GM23248 (cell line): ENCODE measurements at places on chromosomes 5 and 9. TPM values are rescaled to one million over a fixed set of nuclear protein-coding genes. Genes with fewer than 3 reads are reported as not detected.

OBP2B gene
- total RNA-seq, result not detected in 2 replicates

GRCh38 chr5:139611703-139612584 is 36.2 kb upstream of the CXXC5 start:
- peak; percentile 29 for DNase-seq
- H3K4me1 ChIP-seq, result no peaks in the 10 kb centered on the region
- H3K36me3 ChIP-seq, result peaks cover 17% of the 10 kb centered on the region
- no peak overlapping the region for H3K4me3 ChIP-seq
- H3K27me3 ChIP-seq, result no peaks in the 10 kb centered on the region

NFIL3 gene
- total RNA-seq, result 10.6 and 11.3 TPM in 2 replicates

IL11RA gene
- 50.7 and 52.3 TPM in 2 replicates for total RNA-seq

FOXD4L4 gene
- total RNA-seq, result not detected in 2 replicates

- no peak for DNase-seq
- H3K27ac ChIP-seq, result no peak overlapping the region
- no peaks in the 10 kb centered on the region for H3K36me3 ChIP-seq
- no peaks in the 10 kb centered on the region for H3K4me1 ChIP-seq
These were observed 163.4 kb upstream of the CD180 start for GRCh38 chr5:67360047-67360446.

S1PR3 gene
- 15.8 and 16.9 TPM in 2 replicates for total RNA-seq

DNA sequence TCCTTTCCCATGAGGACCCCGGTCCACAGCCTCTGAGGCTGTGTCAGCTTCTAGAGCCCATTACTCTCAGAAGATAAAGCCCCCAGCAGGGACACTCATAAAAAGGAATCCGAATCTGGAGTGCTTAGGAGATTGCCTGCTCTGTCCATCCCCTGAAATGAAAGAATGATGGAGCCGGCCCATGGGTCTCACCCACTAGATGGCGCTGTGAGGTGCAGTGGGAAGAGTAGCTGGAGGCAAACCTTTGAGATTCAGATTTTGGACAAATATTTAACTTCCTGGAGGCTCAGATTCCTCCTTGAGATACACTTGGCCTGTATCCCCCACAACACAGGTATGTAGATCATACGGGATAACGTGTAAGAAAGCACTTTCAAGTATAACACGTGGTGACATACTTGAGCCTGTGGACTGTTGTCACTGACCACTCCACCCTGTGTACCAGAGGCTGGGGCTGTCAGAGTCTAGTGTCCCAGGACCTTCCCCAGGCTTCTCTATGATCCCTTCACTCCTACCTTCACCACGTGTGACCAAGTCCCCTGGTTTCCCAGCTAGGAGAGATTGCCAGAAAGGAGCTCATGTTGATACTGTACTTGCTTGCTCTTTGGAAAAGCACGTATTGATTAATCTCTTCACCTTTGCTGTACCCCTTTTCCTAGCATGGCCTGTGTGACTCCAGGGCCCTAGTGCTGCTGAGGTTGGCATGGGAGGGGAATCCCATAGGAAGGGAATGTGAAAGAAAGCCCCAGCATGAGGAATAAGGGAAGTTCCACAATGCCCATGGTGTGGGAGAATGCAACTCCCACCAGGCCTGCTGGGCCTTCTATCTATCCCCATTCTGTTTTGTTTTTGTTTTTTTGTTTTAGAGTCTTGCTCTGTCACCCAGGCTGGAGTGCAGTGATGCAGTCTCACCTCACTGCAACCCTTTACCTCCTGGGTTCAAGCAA is 32.1 kb downstream of the TRMO start:
- H3K4me1 ChIP-seq, result no peaks in the 10 kb centered on the region
- no peaks in the 10 kb centered on the region for H3K27me3 ChIP-seq
- no peak overlapping the region for H3K27ac ChIP-seq
- H3K4me3 ChIP-seq, result no peak overlapping the region

DNA sequence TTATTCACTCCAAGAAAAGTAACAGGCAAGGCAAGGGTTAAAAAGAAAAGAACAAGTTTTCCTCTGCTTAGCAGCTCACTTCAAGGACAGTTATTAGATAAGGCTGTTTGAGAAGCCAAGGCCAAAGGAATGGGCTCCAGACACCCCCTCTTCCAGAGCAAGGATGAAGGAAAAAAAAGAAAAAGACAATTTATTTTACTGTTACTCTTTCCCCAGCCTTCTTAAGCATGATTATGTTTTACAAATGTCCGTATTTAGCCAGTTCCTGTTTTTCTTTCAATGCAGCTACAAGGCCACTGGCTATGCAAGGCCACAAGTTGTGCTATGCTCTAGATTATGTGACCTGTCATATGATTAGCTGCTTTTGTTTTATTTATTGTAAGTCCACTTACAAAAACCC is 106.5 kb upstream of the SIMC1 start:
- H3K4me1 ChIP-seq, result no peaks in the 10 kb centered on the region
- no peak overlapping the region for H3K4me3 ChIP-seq
- no peak for DNase-seq
- H3K36me3 ChIP-seq, result no peaks in the 10 kb centered on the region
- peaks cover 34% of the 10 kb centered on the region for H3K27me3 ChIP-seq

DNA sequence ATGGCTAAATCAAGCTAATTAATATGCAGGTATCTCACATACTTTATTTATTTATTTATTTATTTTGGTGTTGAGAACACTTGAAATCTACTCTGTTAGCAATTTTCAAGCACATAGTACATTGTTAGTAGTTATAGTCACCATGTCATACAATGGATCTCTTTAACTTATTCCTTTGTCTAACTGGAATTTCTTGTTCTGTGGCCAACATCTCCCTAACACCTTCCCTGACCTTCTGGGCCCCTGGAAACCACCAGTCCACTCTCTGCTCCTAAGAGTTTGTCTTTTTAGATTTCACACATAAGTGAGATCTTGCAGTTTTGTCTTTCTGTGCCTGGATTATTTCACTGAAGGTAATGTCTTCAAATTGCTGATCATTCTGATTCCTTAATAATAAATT is 229.1 kb downstream of the SEMA5A start:
- DNase-seq, result no peak
- H3K27me3 ChIP-seq, result no peaks in the 10 kb centered on the region
- no peak overlapping the region for H3K4me3 ChIP-seq
- no peak overlapping the region for H3K27ac ChIP-seq
- no peaks in the 10 kb centered on the region for H3K4me1 ChIP-seq

DNA sequence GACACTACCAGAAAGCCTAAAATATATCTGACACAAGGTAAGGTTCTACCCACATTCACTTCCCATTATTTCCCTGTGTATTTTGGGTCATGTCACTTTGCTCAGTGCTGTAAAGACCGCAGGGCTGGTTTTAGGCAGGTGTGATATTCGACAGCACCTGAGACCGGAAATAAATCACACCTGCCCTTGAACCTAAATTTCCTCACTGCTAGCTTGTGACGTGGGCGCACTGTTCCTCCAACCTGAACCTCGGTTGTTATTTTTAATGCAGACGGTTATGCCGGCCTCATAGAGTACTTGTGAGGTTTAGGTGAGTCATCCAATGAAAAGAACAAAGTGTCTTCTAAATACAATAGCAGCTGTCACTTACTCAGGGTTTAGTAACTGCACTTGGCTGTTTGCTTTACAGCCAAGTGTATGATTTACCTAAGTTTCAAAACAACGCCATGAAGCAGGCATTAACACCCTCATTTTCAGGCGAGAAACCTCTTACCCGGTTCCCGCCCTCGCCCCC is 20.7 kb upstream of the ZNF782 start:
- H3K36me3 ChIP-seq, result no peaks in the 10 kb centered on the region
- no peak overlapping the region for H3K27ac ChIP-seq
- H3K4me1 ChIP-seq, result peaks cover 6% of the 10 kb centered on the region; the same call in 1 of the 2 replicates
- H3K27me3 ChIP-seq, result peaks cover 26% of the 10 kb centered on the region
- peak overlapping the region; percentile 68 for H3K4me3 ChIP-seq
